ENCODE measurements at places on chromosomes 1 and 21.
A peak's percentile ranks its signal among the peaks of the same experiment; 100 is the strongest.

- no peak for DNase-seq
These were observed 110.1 kb upstream of the VAV3 start for GRCh38 chr1:108075055-108075454.

DNA sequence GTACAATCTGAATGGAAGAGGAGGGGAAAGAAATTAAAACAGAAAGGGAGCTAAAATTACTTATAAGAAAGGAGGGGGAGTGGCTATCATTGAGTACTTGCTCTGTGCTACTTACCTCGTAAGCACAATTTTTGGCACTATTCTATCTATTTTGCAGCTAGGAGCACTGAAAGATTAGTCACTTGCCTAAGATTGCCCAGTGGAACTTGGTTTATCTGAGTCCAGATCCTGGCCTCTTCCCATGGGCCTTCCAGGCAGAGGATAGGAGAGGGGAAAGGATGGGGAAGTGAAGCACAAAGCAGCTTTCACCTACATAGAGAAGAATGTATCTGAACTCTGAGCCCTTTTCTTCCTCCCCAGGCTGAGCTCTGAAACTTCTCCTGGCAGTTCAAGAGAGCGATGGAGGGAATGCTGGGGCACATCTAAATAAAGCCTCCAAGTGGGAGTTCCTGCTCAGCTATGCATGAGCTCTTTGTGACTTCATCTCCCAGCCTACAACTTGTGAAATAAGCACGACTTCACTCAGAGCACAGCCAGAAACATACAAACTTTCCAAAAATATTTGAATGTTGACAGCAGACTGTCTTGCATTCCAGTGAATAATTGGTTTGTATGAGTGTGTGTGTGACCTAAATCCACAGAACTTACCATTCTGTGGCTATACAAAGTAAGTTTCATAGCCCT is 29.4 kb downstream of the HMGB4 start:
- no peak for DNase-seq

GRCh38 chr21:33117101-33117888 is 47.4 kb downstream of the OLIG1 start:
- DNase-seq, result no peak

GRCh38 chr1:247528812-247529474 is 7.3 kb downstream of the OR2C3 start:
- DNase-seq, result peak; percentile 68

GRCh38 chr21:34883491-34884271 is 165.4 kb downstream of the RUNX1 start:
- DNase-seq, result no peak

Measured in mammary epithelial cell (primary cell).